ENCODE measurements at places on chromosomes 3 and 15.

GRCh38 chr15:80758130-80758745, 20.9 kb upstream of the CEMIP start:
- no peak for DNase-seq

DNA sequence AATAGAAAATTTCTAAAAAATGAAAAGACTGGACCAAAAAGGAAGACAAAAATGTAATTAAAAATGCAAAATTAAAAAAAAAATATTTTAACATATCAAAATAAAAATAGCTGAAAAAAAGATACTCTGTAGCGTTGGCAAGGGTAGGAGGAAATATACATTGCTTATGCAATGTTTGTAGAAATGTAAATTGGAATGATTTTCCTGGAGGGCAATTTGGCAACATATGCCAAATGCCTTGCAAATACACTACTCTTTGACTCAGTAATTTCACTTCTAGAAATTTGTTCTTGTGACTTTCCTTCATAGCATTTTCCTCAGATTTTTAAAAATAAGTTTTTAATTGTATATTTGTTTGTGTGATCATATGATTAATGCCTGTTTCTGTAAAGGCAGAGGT, 296.6 kb downstream of the ZNF621 start:
- DNase-seq, result no peak

DNA sequence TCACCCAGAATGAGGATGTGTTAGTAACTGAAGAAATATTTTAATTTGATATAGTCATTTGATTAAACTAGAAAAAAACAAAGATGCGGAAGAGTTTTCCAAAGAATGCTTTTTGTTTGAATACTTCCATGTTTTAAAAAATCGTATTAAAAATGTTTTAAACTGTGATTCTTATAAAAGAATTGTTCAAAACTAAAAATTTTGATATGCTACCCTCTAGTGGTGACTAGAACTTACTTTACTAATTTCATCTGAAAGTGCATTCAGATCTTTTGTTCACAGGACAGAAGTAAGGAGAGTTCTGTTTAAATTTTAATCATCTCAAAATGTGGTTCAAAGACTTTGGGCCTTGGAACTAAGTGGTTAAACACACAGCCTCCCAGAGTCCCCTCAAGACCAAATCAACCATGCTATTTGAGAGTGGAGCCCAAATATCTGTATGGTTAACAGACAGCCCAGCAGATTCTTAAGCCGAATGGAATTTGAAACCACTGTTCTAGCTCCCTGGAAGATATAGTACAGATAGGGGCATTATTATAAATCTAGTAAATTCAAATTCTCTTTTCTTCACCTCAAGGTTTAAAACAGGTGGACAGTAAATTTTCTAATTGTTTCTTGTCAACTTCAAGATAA, 45.2 kb upstream of the SYNPR start:
- no peak for DNase-seq

DNA sequence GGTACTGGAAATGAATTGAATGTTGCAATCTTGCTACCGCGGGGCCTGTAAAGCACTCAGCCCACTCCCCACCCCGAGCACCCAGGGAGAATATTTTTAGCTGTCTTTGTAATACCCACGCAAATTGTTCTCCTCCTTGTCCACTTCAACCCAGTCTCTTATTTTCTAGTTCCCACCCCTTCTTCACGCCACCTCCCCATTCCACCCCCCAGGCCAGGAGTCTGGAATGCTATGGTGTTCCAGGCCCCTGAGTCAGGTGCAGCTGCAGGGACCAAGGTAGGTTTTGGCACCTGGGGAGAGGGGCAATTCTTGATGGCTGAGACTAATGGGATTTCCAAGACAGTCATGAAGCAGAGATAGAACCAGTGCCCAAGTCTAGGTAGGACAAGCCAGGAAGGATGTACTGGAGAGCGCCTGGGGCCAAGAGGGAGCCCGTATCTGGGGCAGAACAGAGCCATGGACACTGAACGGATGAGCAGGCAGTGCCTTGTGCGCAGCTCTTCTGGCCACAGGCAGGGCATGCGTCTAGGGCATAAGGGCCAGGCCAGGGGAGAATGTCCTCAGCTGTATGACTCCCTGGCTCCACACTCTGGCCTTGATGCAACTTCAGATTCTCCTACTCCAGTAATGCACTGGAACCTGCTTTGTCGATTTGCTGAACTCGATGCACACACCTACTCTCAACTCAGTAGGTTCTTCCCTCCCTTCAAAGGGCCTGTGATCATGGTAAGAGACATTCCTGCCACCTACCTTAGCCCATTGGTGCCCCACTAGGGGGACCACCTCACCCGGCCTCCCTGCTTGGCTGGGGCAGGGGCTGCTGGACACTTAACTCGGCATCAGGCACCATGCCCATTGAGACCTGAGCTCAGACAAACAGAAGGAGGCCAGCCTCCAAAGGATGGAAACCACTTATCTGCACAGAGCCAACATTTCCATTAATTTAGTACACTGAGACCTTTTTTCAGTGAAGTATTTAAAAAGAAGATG, 34.6 kb upstream of the MAGEF1 start:
- DNase-seq, result no peak

DNA sequence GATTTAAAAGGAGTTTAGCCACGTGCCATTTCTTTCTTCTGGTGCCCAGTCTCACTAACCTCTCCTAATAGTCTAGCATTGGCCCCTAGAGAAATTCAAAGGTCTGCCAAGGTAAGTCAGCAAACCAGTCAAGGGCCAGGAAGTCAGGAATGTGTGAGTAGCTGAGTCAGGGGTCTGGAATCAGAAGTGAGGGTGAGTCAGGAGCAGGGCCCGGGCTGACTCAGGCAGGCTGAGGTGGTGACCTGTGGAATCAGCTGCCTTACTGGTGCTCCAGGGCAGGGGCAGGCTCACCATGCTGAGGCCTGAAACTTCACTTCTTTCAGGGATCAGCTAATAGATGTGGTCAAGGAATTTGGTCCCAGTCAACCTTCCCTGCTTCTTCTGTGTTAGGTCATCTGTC, 105.8 kb upstream of the MYZAP start:
- peak; percentile 81 for DNase-seq

- no peak for DNase-seq
Observed at GRCh38 chr3:182717216-182717615, 76.1 kb upstream of the ATP11B start.

DNA sequence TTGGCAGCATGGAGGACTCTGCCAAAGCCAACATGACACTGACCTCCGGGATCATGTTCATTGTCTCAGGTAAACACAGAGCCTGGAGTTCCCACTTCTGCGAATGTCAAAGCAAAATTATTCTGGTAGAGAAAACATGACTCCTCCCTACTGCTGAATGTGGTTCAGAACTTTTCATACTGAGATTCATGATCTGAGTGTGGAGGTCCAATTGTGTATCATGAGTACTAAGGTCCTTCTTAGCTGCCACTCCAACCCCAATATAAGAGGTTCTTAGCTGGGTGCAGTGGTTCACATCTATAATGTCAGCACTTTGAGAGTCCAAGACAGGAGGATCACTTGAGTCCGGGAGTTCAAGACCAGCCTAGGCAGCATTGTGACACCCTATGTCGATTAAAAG, 13.8 kb downstream of the CLDN18 start:
- no peak for DNase-seq

GRCh38 chr15:37044915-37045648, 55.3 kb downstream of the MEIS2 start:
- DNase-seq, result no peak

- DNase-seq, result peak; percentile 75
Observed at GRCh38 chr3:15557511-15557946, 36.0 kb upstream of the COLQ start.

DNA sequence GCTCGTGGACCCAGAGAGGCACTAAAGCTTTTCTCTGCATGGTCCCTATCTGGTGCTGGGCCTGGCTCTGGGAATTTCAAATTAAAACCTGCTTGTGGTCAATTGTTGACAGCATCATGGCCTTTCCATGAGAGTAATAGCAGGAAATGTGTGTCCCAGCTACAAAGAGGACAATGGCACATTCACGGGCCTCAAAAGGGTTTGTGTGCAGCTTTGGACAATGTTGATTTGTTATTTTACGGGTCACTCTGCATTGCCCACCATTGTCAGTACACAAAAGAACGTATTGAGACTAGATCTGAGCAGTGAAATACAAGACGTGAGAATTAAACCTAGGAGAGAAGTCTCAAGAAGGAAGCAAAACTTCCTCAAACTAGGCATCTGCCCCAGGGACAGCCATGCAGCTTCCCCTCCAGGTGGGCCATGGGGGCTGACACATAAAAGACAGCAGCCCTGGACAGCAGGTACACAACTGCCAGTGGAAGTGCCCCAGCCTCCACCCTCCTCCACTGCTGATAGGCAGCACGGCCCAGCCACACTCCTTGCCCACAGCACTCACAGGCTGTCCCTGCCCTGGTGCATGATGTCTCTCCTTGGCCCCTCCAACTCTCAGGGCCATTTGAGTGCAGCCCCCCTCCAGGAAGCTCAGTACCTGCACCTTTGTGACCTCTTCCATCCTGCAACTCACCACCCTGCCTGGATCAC, 15.9 kb upstream of the LTF start:
- no peak for DNase-seq

- no peak for DNase-seq
Observed at GRCh38 chr15:77991029-77991406, 86.5 kb downstream of the TBC1D2B start.

- DNase-seq, result no peak
Observed at GRCh38 chr3:172107403-172107802, 68.0 kb downstream of the FNDC3B start.

DNA sequence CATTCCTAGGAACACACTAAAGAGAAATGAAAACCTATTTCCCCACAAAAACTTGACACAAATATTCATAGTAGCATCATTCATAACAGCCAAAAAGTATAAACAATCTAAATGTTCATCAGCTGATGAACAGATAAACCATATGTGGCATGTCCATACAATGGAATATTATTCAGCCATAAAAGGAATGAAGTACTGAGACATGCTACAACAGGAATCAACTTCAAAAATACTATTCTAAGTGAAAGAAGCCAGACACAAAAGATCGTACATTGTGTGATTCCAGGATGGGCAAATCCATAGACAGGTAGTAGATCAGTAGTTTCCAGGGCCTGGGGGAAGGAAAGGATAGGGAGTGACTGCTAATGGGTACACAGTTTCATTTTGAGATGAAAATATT, 118.0 kb downstream of the GSK3B start:
- no peak for DNase-seq

GRCh38 chr3:117234331-117234730, 524.8 kb downstream of the TUSC7 start:
- no peak for DNase-seq

- no peak for DNase-seq
Observed at GRCh38 chr15:87672309-87673288, 583.9 kb downstream of the NTRK3 start.

GRCh38 chr3:14143271-14144225, 18.7 kb downstream of the TMEM43 start:
- DNase-seq, result peak; percentile 70

GRCh38 chr3:108099679-108100428, 9.0 kb upstream of the CD47 start:
- no peak for DNase-seq

GRCh38 chr3:98777801-98778220, 14.7 kb downstream of the ST3GAL6 start:
- no peak for DNase-seq

- DNase-seq, result no peak
Observed at GRCh38 chr15:35738370-35738769, 192.4 kb upstream of the DPH6 start.

DNA sequence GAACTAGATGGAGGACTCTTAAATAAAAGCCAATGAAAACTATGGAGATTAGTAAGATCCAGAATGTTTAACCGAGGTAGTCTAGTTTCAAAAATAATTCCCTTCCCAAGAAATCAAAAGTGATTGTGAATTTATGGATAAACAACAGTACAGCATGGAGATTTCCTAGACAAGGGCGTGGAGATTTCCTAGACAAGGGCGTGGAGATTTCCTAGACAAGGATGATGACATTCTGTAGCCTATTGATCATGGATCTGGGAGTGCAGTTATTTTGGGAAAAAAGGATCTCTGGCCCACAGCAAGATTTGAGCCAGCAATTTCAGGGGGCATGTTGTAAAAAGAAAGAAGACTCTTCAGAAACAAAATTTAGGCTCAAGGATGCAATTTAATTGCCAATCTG, 175.3 kb downstream of the RAP2B start:
- no peak for DNase-seq

DNA sequence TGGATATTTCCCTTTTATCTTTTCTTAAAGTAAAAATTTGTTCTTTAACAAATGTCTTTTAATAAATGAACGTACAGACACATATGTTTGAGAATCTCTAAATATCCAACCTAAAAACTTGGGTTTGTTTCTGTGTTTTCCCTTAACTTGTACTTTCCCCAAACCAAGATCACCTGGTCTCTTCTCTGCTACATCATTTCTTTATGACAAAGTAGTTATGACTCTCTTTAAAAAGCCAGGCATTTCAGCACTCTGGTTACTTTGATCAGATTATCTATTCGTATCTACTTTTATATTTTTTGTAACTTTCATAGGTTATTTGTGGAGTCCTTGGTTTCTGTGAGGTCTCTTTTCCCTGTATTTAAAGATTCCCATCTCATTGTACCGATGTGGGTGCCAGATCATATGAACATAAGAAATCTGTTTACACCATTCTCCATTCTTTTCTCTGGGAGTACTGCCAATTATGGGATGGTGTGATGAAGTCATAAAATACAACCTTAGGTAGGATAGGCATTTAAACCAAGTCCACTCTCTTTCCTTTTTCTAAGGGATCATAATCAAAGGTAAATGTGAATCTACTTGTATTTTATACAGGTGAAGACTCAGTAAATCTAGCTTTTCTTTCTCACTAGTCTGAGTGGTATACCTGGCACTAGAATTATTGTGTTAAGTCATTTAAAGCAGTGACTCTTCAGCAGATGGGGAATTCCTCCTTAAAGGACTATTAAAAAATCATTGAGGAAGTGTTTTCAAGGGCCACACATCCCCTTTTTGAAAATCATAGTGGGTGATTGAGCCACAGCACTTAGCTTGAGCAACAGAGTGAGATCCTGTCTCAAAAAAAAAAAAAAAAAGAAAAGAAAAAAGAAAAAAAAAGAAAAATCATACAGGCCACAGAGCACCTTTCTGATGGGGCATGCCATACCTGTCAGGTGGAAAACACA, 12.4 kb upstream of the NFKBIZ start:
- no peak for DNase-seq

GRCh38 chr3:140166861-140167599, 232.0 kb downstream of the CLSTN2 start:
- DNase-seq, result no peak

DNA sequence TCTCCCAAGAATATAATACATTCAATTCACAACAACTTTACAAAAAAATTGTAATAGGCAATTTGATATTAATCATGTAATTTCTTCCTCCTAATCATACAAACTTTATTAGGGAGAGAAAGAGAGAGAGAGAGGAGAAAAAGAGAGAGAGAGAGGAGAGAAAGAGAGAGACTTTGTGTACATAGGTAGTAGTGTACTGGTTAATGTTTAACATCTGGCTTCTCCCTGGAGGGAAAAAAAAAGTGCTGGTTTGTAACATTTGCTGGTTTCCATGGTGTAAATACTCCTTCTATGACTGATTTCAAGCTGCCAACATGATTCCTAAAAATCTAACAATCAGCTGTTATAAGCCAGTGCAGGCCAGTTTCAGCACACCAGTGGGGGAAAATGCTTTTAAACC, 98.0 kb upstream of the ARHGEF26 start:
- DNase-seq, result peak; percentile 85
